Progenitor cell of endocrine pancreas (in vitro differentiated cells): ENCODE measurements at places on chromosomes 16 and 17. TPM values are rescaled to one million over a fixed set of nuclear protein-coding genes. Genes with fewer than 3 reads are reported as not detected.
A peak's percentile ranks its signal among the peaks of the same experiment; 100 is the strongest.

DNA sequence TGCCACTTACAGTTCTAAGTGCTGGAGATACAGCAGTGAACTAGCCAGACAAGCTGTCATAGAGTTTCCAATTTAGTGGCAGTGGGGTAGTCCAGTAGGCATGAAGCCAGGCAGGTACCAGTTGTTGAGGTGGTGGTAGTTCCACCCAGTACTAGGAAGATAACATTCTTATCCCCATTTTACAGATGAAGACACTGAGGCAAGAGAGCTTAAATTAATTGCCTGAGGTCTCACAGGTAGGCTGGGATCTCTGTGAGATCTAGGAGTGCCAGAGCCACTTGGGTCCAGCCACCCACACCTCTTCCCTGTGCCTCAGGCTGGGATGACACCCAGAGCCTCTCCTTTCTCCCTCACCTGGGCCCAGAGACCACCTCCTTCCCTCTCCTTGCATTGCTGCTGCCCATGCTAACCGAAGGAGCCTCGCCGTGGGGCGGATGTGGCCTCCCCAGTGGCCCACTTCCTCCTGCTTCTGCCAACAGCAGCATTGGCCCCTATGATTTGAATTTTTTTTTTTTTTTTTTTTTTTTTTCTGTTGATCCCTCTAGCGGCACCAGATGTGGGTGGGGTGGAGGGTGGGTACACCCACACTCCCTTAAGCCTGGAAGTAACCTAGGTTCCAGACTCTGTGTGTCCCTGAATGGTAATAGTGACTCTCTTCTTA, 114.0 kb downstream of the PRKCB start:
- H3K27me3 ChIP-seq: peaks cover 87% of the 10 kb centered on the region
- no peak overlapping the region for H3K4me3 ChIP-seq
- no peak for DNase-seq

DNA sequence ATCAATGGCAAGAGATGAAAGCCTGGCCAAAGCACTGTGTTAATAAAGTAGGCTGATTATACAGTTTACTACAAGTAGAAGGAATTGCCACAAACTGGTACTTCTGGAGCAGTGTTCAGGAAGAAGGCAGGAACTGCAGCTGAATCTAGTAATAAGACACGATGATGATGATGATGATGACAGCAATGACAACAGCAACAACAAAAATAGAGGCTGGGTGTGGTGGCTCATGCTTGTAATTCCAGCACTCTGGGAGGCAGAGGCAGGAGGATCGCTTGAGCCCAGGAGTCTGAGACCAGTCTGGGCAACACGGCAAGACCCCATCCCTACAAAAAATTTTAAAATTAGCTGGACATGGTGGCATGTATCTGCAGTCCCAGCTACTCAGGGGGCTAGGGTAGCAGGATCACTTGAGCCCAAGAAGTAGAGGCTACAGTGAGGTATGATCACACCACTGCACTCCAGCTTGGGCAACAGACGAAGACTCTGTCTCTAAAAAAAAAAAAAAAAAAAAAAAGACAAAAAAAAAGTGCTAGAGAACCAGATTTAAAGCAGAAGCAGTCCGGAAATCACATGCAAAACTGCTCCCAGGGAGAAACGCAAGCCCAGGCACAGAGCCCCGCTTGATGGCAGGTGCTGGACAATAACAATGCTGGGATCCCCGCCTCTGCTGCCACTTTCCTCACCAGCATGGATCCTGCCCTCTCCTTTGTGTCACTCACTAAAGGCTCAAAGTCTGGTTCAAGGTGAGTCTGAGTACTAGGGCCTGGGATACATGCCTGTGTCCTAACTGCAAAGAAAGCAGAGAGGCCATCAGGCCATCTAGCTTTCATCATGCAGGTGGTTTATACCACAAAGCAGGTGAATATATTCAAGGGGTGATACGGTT, 44.8 kb downstream of the CPPED1 start:
- no peak overlapping the region for H3K4me3 ChIP-seq
- no peak overlapping the region for H3K27ac ChIP-seq
- no peaks in the 10 kb centered on the region for H3K27me3 ChIP-seq
- DNase-seq: no peak
- H3K4me1 ChIP-seq: peaks cover 7% of the 10 kb centered on the region
- H3K36me3 ChIP-seq: no peaks in the 10 kb centered on the region

- H3K36me3 ChIP-seq: peaks cover 21% of the 10 kb centered on the region
- H3K27ac ChIP-seq: no peak overlapping the region
- DNase-seq: no peak
- no peak overlapping the region for H3K4me3 ChIP-seq
- peaks cover 2% of the 10 kb centered on the region for H3K4me1 ChIP-seq
Observed at GRCh38 chr17:11986942-11987329, 10.3 kb downstream of the ZNF18 start.

- no peak for DNase-seq
- H3K4me3 ChIP-seq: no peak overlapping the region
- no peaks in the 10 kb centered on the region for H3K36me3 ChIP-seq
- H3K27ac ChIP-seq: no peak overlapping the region
- peaks cover 20% of the 10 kb centered on the region for H3K27me3 ChIP-seq
- peaks cover 1% of the 10 kb centered on the region for H3K4me1 ChIP-seq
Observed at GRCh38 chr16:56315955-56316354, 109.4 kb downstream of the AMFR start.

- peaks cover 9% of the 10 kb centered on the region for H3K36me3 ChIP-seq
- no peak overlapping the region for H3K27ac ChIP-seq
- H3K4me1 ChIP-seq: peaks cover 6% of the 10 kb centered on the region
- H3K27me3 ChIP-seq: no peaks in the 10 kb centered on the region
- no peak overlapping the region for H3K4me3 ChIP-seq
- DNase-seq: no peak
Observed at GRCh38 chr17:61075988-61076387, 323.7 kb upstream of the TBX2 start.

- peaks cover 19% of the 10 kb centered on the region for H3K4me1 ChIP-seq
- no peak for DNase-seq
- H3K27me3 ChIP-seq: peaks cover 3% of the 10 kb centered on the region
- H3K27ac ChIP-seq: peak overlapping the region; percentile 43
- no peak overlapping the region for H3K4me3 ChIP-seq
- H3K36me3 ChIP-seq: no peaks in the 10 kb centered on the region
Observed at GRCh38 chr17:17650959-17651358, 30.3 kb upstream of the RAI1 start.

DNA sequence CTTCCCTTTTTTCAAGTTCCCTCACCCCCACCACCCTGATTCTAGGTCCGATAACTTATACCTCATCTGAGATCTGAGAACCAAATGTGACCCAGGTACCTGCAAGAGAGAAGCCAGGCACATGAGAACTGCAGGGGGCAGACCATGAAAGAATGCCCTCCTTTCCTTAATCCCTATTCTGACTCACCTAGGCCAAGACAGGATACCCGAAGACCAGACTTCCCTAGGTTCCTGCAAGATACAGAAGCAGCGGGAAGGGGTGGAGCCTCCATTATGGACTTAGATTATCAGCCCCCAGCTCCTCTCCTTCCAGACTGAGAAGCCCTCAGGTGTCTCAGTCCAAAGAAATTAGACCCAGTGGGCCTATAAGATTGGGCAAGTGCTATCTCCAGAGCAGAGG, 2.1 kb downstream of the KCNAB3 start:
- H3K4me3 ChIP-seq: no peak overlapping the region
- H3K4me1 ChIP-seq: peaks cover 12% of the 10 kb centered on the region

DNA sequence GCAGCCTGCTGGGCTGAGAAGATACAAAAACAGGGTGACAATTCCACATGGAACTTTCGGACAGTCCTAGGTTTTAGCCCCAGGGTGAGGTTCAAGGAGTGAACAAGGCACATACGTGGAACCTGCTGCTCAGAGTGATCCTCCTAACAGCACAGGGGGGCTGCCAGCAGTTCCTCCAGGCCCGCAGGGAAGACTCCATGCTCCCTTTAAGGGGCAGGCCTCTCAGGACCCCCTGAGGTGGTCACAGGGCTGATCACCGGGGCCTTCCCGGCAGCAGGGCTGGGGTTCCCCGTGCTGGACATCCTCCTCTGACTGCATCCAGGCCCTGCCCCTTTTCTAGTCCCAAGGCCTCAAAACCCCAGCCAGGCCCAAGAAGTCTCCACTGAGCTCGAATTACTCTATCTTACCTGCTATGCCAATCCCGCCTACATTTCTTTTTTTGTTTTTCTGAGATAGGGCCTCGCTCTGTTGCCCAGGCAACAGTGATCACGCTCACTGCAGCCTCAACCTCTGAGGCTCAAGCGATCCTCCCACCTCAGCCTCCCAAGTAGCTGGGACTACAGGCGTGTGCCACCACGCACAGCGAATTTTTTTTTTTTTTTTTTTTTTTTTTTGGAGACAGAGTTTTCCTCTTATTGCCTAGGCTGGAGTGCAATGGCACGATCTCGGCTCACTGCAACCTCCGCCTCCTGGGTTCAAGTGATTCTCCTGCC, 10.4 kb downstream of the CANT1 start:
- peaks cover 6% of the 10 kb centered on the region for H3K4me1 ChIP-seq
- H3K27ac ChIP-seq: no peak overlapping the region
- H3K36me3 ChIP-seq: peaks cover 10% of the 10 kb centered on the region

- no peaks in the 10 kb centered on the region for H3K36me3 ChIP-seq
- DNase-seq: no peak
- H3K27me3 ChIP-seq: peaks cover 33% of the 10 kb centered on the region
- no peak overlapping the region for H3K4me3 ChIP-seq
Observed at GRCh38 chr16:86051368-86052114, 152.6 kb downstream of the IRF8 start.

The MT1M gene
- not detected in 2 replicates for total RNA-seq

The ASPA gene
- total RNA-seq: not detected in 2 replicates
